Mucosa of descending colon (tissue), 3 donors: ENCODE measurements at places on chromosomes 1 and 21. TPM values are rescaled to one million over a fixed set of nuclear protein-coding genes. Genes with fewer than 3 reads are reported as not detected.

Gene THEM5
- not detected for total RNA-seq

Gene FCRL2
- 1.0 TPM for total RNA-seq

Gene CASQ1
- total RNA-seq: not detected

Gene ANKRD35
- 0.99 TPM for total RNA-seq

Gene TRABD2B
- total RNA-seq: 2.0 TPM

Gene FAM72B
- total RNA-seq: 2.6 TPM

Gene FNDC7
- not detected for total RNA-seq

GRCh38 chr1:209387969-209388329, 195.6 kb upstream of the CAMK1G start:
- no peak for DNase-seq

DNA sequence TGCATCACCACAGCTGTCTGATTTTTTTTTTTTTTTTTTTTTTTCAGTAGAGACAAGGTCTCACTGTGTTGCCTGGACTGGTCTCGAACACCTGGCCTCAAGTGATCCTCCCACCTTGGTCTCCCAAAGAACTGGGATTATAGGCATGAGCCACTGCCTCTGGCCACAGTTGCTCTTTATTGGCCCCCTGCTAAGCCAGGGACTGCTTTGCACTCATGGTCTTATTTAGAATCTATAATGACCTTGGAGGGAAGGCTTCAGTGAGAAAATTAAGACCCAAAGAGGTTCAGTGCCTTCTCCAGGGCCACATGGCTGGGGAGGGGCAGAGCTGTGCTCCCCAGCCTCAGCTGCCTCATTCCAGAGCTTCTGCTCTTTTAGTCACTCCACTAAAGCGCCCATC, 84.9 kb downstream of the PTPRU start:
- DNase-seq: no peak

- DNase-seq: no peak
Observed at GRCh38 chr1:29621826-29622435, 385.6 kb downstream of the PTPRU start.

DNA sequence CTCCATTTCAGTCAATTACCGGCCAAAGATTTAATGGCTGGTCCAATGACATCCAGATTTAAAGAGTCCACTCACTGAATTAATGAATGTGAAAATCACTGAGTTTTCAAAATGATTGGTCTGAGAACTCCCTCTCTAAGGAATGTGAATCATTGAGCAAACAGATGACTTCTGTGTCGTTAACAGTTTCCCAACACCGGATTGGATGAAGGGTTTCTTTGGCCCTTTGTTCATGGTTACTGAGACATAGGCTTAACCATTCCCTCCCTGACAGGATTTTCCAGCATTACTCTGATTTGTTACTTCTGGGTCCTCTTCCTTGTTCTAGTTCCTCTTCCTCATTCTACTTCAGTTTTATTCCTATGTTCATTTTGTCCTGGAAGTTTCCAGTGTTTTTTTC, 1.5 kb upstream of the CLDN17 start:
- DNase-seq: no peak

DNA sequence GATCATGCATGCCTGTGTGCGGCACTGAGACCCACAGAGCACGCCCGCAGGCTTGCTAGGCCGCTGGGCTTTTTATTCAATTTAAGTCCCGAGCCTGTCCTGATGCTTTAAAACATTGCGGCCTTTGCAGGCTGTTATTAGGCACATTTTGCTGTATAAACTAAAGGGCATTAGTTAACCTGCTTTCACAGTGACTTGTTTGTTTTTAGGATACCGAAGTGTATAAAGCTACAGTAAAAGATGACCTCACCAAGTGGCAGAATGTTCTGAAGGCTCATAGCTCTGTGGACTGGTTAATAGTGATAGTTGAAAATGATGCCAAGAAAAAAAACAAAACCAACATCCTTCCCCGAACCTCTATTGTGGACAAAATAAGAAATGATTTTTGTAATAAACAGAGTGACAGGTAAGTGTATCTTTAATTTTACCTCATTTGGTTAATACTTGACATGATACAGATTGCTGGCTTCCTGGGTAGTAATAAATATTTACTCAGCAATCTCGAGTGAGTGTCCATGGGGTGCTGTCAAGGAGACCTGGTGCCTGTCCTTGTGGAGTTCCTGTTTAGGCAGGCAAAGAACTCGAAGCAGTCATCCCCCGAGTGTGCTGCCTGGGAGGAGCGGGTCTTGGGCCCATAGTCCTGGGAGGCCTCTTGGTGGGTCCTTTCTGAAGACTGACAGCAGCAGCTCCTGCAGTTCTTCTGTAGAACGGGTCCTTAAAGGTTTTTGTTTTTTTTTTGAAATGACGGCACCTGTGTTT, 40.1 kb downstream of the TRAPPC10 start:
- no peak for DNase-seq

GRCh38 chr21:29504751-29505321, 206.1 kb downstream of the BACH1 start:
- no peak for DNase-seq

DNA sequence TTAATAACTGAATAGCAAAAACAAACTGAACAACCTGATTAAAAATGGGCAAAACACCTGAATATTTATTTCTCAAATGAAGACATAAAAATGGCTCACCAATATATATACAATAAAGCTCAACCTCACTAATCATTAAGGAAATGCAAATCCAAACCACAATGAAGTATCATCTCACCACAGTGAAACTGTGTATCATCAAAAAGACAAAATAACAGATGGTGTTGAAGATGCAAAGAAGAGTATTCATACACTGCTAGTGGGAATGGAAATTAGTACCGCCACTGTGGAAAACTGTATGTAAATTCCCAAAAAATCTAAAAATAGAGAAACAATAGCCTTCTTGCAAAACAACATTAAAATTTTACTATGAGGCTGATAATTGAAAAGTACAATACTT, 1660.1 kb upstream of the B3GALT2 start:
- DNase-seq: no peak

GRCh38 chr1:93906480-93906879, 2.8 kb downstream of the GCLM start:
- no peak for DNase-seq

GRCh38 chr21:31318971-31319370, 25.1 kb downstream of the TIAM1 start:
- DNase-seq: no peak

DNA sequence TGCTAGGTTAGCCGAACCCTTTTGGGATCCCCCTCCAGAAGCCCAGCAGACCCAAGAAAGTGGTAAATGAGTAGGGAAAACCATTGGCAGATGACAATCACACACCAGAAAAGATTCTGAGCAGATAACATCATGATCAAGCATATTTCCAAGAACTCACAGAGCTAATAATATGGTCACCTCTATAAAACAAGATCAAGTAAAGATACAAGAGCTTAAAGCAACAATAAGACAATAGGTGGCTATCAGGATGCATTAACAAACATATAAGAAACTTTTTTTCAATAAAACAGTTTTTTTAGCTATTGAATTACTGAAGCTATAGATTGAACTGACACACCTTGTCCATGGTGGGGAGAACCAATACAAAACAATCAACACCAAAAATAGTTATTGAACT, 29.0 kb downstream of the UBASH3A start:
- no peak for DNase-seq

GRCh38 chr1:192386051-192386650, 69.4 kb downstream of the RGS21 start:
- no peak for DNase-seq

- DNase-seq: no peak
Observed at GRCh38 chr1:224671076-224671475, 55.0 kb downstream of the CNIH3 start.

- DNase-seq: no peak
Observed at GRCh38 chr1:44631333-44631646, 43.0 kb downstream of the TMEM53 start.

GRCh38 chr1:154859786-154860155, 10.3 kb downstream of the KCNN3 start:
- DNase-seq: no peak

DNA sequence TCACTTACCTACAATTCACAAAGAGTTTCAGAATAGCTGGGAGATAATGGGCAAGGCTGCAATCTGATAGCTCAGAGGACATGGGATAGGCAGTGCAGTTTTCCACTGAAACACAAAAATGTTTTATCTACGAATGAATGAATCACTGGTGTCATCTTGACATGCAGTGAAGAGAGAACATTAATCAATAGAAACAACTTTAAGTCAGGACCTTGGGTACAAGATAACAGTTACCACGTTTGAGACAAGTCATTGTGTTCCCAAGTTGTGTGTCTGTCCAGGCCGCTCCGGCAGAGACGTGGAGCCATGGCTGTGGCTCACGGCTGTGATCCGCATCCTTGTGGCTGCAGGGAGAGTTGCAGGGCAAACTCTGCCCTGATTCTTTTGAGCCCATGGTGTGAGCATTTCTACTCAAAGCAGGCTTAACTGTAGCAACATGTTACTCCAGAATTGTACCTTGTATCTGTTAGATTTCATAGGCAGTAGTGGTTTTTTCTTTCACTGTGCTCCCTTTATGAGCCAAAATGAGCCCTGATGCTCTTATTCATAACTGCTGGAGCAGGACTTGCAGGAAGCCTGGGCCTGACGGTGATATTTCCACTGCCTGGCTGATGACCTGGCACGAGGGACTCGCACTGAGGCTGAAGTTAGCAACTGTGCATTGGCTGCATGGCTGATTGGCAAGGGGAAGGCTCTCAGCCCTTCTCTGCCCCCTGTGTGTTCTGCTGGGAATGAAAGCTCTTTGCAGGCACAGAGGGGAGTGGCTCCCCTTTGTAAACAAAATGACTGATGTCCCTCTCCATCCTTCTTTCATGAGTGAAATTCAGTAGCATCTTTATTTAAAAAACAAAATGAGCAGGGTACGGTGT, 465.2 kb downstream of the AJAP1 start:
- DNase-seq: no peak
